ENCODE measurements at places on chromosomes 4 and X. TPM values are rescaled to one million over a fixed set of nuclear protein-coding genes. Genes with fewer than 3 reads are reported as not detected.

UGT2A2 gene
- total RNA-seq: not detected

XK gene
- under 0.01 TPM for total RNA-seq

FGF5 gene
- total RNA-seq: 2.8 TPM

RUFY3 gene
- total RNA-seq: 25.9 TPM

COL25A1 gene
- total RNA-seq: not detected

GABRB1 gene
- not detected for total RNA-seq

NLGN4X gene
- not detected for total RNA-seq

UBE2A gene
- 36.3 TPM for total RNA-seq

FAAH2 gene
- total RNA-seq: not detected

UCP1 gene
- not detected for total RNA-seq

DCAF4L1 gene
- not detected for total RNA-seq

COX7B gene
- total RNA-seq: 387 TPM

FANCB gene
- 9.2 TPM for total RNA-seq

Data from myometrial cell (primary cell).